ENCODE measurements at places on chromosomes 3 and 15.

GRCh38 chr3:170179432-170179831, 2.1 kb downstream of the PHC3 start:
- DNase-seq, result no peak

- DNase-seq, result peak; percentile 71
Observed at GRCh38 chr3:65642883-65643282, 395.8 kb downstream of the MAGI1 start.

DNA sequence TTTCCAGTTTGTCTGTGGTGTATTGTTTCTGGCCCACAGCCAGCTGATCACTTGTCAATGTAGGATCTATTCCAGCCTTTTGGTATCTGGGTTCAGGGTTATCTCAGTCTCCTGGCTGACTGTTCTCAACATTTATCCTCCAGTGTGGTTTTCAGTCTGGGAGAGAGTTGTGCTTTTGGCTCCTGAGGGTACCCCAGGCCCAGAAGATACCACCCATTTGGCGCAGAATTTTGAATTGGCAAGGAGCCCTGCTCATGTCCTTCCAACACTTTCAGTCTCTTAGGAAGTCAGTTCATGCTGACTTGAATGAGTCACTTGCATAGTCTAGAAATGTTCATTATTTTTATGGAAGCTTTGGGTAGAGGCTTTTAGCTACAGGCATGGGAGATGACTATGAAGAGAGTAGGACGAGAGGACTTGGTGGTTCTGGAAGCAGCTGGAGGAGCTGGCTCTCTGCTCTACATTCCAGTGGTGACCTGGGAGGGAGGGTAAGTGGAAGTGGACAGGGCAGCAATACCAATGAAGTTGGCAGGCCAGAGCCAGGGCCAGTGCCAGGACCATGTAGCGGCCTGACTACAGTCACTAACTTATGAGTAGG, 7.2 kb downstream of the POLR2H start:
- DNase-seq, result no peak

DNA sequence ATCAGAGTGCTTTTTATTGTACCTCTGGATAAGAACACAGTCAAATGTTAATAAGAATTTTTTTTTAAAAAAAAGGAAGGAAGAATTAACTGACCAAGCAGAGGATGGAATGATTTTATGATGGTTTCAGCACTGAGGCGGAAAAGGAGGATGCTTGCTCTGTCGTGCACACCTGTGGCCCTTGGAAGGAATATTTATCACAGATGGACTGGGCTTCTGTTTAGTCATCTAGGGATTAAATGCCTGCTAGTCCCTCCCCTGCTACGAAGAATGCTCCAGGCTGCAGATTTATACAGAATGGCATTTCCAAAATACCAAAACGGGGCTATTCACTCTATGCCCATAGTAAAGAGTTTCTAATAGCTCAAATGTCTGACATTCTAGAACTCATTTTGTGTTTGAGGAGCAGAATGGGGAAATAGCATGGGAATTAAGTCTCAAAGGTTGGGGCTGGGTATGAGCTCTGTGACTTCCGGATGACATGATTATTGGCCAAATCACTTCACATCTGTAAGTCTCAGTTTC, 92.8 kb upstream of the BCL6 start:
- DNase-seq, result peak; percentile 95

DNA sequence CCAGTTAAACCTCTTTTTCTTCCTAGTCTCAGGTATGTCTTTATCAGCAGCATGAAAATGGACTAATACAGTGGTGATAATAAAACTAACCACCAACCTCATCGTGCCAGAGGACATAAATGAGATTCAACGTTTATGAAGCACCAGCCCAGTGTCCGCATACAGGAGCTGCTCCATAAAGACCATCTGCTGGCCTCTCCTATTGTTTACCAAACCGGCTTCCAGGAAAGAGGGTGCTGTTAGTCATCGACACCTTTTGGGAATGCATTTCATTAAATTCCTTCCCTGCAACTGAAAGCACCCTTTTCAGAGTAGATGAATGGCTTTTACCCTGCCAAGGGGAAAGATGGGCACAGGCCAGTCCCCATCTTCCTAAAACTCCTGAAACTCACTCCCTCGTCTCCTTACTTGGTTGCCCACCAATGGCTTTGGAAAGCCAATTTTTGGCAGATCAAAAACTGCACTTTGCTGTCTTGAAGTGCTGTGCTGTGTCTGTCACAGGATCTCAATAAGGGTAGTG, 122.1 kb downstream of the AQP9 start:
- DNase-seq, result no peak

- DNase-seq, result no peak
Observed at GRCh38 chr3:128182656-128183055, 29.4 kb downstream of the EEFSEC start.

GRCh38 chr3:127423856-127424765, 136.3 kb upstream of the PRR20G start:
- DNase-seq, result no peak

- DNase-seq, result no peak
Observed at GRCh38 chr3:11544412-11545181, 99.1 kb downstream of the VGLL4 start.

- no peak for DNase-seq
Observed at GRCh38 chr3:141011997-141012262, 39.2 kb upstream of the SPSB4 start.

GRCh38 chr15:100889385-100890050, 9.9 kb downstream of the ALDH1A3 start:
- DNase-seq, result no peak

- no peak for DNase-seq
Observed at GRCh38 chr3:51620543-51620942, 50.5 kb upstream of the TEX264 start.

- DNase-seq, result no peak
Observed at GRCh38 chr3:119831941-119832371, 50.1 kb downstream of the NR1I2 start.

- no peak for DNase-seq
Observed at GRCh38 chr3:67305922-67306321, 307.8 kb downstream of the KBTBD8 start.

DNA sequence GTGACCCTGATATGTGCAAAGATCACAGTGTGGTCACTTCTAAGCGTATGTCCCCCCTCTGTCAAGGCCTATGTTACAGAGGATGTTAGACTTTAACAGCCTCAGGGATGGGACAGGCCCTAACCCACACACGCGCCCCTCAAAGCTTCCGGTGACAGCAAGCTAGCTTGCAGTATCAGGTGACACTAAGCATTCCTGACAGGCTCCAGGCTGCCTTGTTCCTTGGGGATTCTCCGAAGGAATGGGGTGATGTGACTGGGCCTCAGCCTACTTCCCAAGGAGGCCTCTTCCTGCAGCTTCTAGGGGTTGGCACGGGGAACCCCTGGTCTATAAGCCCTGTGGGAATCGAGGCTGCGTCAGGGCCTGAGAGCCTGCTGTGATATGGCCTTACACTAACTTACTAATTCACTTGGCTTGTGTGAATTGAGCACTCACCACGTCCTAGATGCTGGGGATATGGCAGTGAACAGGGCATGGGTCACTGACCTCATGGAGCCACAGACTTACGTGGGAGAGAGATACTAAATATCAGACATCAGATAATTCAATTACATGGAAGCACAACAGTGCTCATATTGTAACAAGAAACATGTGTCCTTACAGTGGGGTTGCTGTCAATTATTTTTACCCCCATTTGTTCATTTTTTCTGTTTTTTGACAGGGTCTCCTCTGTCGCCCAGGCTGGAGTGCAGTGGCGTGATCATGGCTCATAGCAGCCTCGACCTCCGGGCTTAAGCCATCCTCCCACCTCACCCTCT, 11.4 kb upstream of the SPTBN5 start:
- no peak for DNase-seq

DNA sequence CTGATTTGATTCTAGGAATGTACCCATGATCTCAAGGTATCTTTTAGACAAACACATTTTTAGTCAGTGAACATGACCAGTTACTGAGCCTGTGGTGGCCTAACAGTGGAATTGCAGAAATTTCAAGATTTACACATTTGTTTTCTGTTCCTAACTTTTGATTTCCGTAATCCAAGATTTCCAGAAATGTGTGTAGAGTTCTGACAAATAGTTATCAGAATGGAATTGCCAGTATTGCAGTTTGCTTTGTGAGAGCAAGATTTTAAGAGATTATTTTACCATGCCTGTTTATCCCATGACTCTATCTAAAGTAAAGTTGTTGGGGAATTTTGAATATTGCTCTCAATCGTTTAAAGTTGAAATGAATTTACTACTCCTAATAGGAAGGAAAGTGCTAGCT, 11.7 kb upstream of the UTS2B start:
- DNase-seq, result no peak

DNA sequence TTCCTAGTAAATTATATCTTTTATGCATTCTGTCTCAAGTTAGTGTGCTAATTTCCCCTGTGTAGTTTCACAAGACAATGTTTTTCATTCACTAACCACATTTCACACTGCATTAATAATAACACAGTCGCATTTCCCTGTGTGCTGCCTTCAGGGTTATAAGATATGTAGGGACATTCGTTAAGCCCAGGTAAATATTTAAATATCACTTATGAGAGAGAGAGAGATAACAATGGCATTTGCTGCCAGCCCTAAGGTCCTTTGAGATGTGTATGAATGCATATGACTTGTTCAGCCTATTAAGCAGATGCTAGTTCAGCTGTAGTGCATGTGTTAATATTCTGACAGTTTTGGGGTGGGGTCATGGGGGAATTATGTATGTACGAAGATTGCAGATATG, 876.7 kb downstream of the NAALADL2 start:
- no peak for DNase-seq

DNA sequence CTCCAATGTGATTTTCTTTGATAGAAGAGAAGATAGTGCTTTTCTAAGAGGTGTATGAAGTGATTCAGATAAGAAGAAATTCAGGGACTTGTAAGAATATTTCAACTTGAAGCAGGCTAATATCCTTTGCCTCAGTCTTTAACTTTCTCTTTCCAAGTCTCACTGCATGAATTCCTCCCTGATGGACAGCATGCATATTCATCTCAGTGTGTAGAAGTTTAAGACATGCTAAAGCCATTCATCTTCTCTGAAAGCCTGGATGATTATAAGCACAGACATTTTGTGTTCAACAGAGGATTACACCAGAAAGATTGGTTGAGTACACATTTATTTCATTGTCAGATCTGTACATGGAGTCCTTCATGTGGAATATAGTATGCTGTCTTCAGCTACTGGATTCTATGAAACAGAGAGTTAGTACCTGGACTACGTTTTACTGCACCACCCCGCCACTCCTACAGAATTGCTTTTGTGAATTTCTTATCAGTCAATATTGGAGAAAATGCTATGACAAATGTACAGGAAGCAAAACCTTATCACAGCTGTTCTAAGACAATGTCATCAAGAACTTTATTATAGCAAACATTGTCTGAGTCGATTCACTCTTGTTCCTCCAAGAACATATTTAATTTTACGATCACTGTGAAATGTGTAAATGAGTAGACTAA, 1346.1 kb downstream of the OTOL1 start:
- DNase-seq, result no peak

- no peak for DNase-seq
Observed at GRCh38 chr3:111690242-111690641, 95.1 kb upstream of the ZBED2 start.

DNA sequence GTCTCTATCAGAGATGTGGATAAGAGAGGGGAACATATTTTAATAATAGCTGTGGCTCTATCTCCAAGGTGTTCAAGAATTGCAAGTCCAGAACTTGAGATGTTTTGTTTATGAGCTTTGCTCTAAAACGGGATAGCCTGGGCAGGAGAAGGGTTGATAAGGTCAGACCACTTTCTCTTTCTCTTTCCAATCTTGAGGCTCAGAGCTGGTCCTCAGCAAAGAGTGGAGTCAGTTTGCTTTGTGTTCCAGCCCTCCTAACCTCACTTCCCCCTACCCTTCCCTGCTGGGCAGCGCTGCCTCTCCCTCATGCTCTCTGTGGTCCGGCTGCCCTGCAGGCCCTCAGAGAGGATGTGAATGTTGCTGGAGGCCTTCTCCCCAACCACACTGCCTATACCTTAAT, 13.8 kb downstream of the KLHL6 start:
- no peak for DNase-seq

- DNase-seq, result no peak
Observed at GRCh38 chr3:141981084-141981483, 104.6 kb downstream of the ATP1B3 start.

- no peak for DNase-seq
Observed at GRCh38 chr3:108108416-108108815, 17.6 kb upstream of the CD47 start.

- no peak for DNase-seq
Observed at GRCh38 chr3:140763532-140763931, 85.7 kb downstream of the TRIM42 start.

DNA sequence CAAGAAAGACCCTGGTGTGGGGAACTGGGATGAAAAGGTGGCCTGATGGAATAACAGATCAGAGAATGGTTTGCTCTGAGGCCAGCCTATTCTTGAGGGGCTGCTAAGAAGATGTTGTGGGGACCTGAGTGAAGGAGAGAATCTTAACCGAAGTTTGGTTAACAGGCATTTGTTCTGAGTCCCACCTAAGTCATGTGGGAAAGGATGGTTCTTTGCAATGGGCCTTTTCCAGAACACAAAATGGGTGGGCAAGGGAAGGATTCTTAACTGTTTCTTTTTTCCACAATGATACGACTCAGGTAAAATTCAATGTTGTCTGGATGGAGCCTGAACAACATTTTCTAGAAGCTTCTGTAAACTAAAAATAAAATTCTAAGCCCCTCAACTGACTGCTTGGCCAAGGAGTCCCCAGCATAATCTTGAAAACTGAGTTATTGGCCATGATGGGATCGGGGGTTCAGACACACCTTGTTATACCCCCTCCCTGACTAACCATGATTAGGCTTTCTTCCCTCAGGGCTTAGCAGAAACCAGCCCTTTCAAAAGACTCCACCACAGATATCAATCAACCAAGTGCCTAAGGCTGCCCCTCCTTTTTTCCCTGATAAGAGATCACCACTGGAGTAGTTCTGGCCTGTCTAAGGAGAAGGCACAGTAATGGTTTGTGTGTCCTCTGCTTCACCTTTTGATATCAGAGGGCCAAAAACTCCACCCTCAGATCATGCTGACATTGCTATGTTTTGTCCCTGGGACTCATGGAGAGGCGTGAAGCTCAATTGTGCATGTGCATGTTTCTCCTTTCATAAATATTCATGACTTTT, 30.1 kb downstream of the SCN11A start:
- DNase-seq, result no peak

GRCh38 chr3:185813691-185814215, 11.1 kb downstream of the IGF2BP2 start:
- DNase-seq, result no peak

- DNase-seq, result no peak
Observed at GRCh38 chr3:101259485-101260341, 60.7 kb downstream of the IMPG2 start.

DNA sequence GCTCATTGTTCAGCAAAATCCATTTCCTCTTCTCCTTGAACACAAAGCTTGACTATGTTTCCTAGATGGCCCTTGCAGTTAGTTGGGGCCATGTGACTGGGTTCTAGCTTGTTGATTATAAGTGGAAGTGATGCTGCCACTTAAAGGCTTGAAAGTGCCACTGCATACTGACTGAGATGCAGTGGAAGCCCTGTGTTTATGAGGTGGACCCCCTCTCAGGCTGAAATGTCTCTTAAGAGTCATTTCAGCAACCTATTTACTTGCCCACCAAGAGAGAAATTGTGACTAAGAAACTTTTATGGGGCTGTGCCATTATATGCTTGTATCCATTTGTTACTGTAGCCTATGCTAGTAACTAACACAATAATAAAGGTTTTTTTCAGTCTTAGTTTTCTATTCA, 8.4 kb upstream of the ANP32A start:
- peak; percentile 60 for DNase-seq

- DNase-seq, result no peak
Observed at GRCh38 chr15:51092480-51093040, 2.1 kb downstream of the TNFAIP8L3 start.

GRCh38 chr3:62892951-62893350, 17.7 kb upstream of the CADPS start:
- DNase-seq, result no peak

- DNase-seq, result peak; percentile 43
Observed at GRCh38 chr3:39937874-39938273, 128.5 kb downstream of the MYRIP start.
